ENCODE measurements at places on chromosomes 4 and X.

GRCh38 chr4:13523105-13523477 lies 21.2 kb downstream of the NKX3-2 start:
- DNase-seq: no peak

- no peak for DNase-seq
These were observed 142.3 kb downstream of the SHROOM4 start for GRCh38 chrX:50671661-50672060.

GRCh38 chrX:109360301-109360700 lies 121.6 kb downstream of the GUCY2F start:
- no peak for DNase-seq

DNA sequence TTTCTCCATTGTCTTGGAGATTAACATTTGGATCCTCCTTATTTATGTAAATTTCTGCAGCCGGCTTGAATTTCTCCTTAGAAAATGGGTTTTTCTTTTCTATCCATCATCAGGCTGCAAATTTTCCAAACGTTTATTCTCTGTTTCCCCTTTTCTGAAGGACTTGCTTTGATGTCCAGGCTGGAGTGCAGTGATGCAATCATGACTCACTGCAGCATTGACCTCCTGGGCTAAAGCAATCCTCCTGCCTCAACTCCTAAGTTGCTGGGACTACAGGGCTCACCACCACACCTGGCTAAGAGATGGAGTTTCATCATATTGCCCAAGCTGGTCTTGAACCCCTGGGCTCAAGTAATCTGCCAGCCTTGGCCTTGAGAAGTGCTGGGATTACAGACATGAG lies 144.0 kb upstream of the ZXDB start:
- no peak for DNase-seq

DNA sequence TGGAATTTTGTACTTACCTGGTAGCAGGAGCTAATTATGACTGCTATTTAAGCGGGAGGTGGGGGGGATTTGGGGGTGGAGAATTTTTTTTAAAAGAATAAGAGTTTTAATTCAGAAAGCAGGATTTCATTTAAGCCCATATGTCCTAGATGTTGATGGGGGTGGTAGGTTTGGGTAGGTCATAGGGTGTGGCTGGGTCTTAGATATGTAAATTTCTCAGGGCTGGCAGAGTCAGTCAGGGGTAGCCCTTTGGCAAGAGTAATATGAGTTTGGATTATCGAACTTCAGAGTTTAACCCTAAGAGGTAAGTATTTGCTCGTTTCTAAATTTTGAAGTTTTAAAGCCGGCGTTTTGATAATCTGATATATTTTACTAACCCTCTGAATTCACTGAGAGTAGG lies 35.2 kb upstream of the COX18 start:
- no peak for DNase-seq

- no peak for DNase-seq
These were observed 205.1 kb upstream of the CTSO start for GRCh38 chr4:156158747-156159146.

DNA sequence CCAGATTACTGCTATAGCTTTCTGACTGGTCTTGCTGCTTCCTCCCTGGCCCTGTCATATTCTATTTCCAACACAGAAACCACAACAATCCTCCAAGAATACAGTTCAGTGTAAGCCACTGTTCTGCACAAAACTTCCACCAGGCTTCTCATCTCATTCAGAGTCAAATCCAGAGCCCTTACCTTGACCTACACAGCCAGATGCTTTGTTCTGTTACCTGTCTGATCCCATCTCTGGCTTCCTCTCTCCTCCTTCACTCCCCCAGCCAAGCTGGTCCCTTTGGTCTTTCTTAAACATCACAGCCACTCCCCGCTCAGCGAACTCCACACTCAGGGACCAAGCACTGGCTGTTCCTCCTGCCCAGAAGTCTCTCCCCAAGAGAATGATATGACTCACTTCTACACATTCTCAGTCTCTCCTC lies 84.8 kb upstream of the BMP2K start:
- DNase-seq: no peak

GRCh38 chr4:31692399-31692940 lies 972.3 kb downstream of the PCDH7 start:
- DNase-seq: no peak

DNA sequence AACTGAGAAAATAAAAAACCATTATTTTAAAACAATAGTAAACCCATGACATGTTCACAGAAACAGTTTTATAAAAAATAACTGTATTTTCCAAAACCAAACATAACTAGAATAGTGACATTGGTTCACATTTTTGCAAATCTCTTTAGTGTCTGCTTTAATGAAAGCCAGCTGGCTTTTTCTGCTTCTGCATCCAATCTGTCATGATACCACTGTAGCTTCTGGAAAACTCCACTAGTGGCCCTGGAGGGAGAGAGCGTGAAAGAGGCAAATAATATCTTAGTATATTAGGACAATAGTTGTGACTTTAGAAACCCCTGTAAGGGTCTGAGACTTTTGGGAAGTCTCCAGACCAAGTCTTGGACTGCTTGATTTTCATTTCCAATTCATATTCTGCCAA lies 31.1 kb downstream of the FGFBP1 start:
- no peak for DNase-seq

- DNase-seq: no peak
These were observed 6.9 kb upstream of the MSANTD1 start for GRCh38 chr4:3241898-3242524.

GRCh38 chr4:121472937-121473721 lies 92.3 kb upstream of the QRFPR start:
- DNase-seq: no peak

- no peak for DNase-seq
These were observed 108.0 kb downstream of the LRBA start for GRCh38 chr4:150906987-150907633.
